ENCODE measurements at places on chromosomes 2 and 18.

- DNase-seq = peak; percentile 80
Observed at GRCh38 chr2:196183528-196184231, 12.3 kb upstream of the STK17B start.

DNA sequence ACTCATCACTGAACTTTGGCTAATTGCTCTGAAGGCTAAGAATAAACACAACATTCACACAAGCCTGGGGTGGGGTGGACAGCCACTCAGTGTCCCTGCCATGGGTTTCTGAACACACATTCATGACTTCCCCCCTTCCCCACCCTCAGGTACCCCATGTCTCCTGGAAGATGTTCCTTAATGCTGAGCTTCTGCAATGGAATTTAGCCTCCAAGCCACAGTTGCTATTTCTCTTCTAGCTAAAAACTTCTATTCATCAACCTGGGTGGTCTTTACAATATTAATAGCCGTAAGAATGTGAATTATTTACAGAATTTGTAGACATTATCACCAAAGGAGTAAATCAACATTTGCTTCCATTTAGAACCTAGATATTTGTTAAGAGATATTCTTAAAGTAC lies 175.1 kb downstream of the ACKR3 start:
- no peak for DNase-seq

- DNase-seq = no peak
Observed at GRCh38 chr2:178404368-178404767, 46.6 kb downstream of the PRKRA start.

DNA sequence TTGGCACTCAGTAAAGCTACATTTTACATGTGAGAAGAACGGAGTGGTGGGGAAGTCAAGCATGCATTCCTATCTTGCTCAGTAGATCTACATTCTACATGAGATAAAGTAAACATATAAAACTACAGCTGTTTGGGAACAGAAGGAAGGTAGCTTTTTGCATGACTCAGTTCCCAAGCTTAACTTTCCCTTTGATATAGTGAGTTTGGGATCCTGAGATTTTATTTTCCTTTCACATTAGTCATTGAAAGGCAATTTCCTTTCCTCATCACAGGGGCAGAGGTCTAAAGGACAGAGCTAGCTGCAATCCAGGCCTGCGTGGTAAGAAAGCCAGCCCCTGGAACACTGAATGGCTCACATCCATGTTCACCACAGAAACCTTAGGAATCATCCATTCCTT lies 257.2 kb downstream of the SRBD1 start:
- no peak for DNase-seq

DNA sequence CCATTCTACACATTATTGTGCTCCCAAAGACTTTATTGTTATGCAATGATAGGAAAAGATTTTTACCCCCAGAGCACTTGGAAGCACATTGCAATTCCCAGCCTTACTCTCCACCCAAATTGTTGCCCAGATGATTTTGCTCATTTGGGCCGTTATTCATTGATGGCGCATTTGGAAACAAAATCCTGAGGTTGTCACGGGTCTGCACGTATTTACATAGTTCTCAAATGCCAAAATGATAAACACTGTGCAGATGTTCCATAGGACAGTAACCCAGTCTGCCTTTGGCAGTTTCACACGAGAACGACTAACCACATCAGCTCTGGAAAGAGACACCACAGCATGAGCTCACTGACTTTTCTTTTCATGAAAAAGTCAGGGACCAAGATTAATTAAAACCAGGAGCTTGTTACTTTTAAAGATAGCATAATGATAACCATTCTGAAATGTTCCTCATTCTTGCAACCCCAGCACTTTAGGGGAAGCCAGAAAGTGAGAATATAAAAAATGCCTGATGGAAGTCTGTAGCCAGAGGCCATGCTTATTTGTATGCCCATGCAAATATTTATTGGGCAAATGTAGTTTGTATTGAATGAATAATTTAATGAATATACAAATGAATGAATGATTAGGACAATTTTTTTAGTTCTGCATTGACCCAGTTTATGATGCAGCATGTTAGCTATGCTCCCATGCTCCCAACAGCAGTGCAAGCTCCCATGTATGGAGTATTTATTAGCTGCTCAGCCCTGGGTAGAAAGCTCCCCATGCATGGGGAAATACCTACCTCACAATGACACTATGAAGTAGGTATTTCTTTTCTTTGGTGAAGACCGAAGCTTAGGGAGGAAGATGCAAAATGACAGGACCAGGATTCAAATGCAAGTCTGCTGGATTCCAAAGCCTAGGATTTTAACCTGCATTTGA lies 84.6 kb downstream of the MAIP1 start:
- no peak for DNase-seq

GRCh38 chr2:119427756-119428155 lies 3.9 kb upstream of the TMEM37 start:
- no peak for DNase-seq

GRCh38 chr2:180319586-180320405 lies 312.7 kb upstream of the CWC22 start:
- DNase-seq = no peak

GRCh38 chr2:24874035-24874434 lies 46.0 kb downstream of the ADCY3 start:
- DNase-seq = no peak

- DNase-seq = no peak
Observed at GRCh38 chr2:618005-618404, 59.2 kb downstream of the TMEM18 start.

- DNase-seq = peak; percentile 85
Observed at GRCh38 chr2:162318328-162319180, at the start of gene IFIH1. TSS of gene IFIH1 (minus strand) at chr2:162318684. CDS start at chr2:162318307, 377 bp downstream.

DNA sequence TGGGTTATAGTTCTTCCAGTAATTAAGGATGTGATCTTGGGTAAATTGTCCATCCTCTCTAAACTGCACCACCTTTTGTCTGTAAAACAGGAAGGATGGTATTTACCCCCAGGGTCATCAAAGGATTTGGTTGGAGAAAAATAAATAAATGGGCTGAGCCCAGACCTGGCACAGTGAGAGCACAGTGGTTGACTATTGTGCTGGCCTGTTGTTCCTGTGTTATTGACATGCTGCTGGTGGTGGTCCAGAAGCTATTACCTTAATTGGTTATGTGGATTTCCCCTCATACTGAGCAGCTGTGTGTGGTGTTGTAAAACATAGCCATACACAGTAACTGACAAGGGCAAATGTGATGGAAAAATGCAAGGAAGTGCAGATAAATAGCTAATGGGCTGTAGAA lies 746 bp upstream of the IL37 start:
- DNase-seq = no peak

GRCh38 chr2:241961454-241961853 lies 91.9 kb downstream of the RTP5 start:
- DNase-seq = no peak

DNA sequence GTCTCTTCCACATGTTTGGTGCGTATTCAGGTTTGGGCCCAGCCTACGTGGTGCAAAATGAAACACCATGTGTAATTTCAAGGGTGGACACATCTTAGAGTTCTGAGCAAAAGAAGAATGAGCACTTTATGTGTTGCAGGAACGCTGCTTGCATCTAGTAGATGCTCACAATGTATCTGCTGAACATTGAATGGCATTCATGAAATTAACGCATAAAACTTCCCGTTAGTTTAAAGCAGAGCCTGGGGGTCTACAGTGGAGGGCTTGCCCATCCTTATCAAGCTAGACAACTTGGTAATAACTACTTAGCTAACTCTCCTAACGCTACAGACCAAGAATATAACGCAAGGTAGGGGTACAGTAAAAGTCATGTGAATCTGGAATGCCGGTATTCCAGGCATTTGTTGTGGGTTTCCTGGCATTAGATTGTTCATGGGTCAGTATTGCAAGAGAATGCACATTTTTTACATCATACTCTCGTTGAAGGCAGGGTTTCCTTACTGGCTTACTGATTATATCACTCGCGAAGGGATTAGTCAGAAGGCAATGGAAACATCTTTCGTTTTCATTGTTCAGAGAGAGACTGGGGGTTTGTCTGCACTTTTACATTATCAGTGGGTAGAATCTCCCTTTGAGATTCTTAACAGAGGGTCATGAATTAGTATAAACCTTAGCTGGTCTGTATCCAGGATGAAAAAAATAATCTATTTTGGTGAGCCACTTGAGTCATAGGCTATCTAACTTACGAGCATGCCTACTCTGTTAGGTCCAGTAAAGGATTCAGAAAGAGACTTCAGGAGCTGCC lies 229.5 kb upstream of the EPAS1 start:
- DNase-seq = no peak

GRCh38 chr2:148812306-148812705 lies 62.7 kb upstream of the KIF5C start:
- no peak for DNase-seq

GRCh38 chr2:186617148-186617547 lies 27.3 kb downstream of the ITGAV start:
- no peak for DNase-seq

- DNase-seq = peak; percentile 74
Observed at GRCh38 chr2:110211938-110212858, at the start of gene MTLN. TSS of gene MTLN (minus strand) at chr2:110212547. CDS start at chr2:110212525, 22 bp downstream.

DNA sequence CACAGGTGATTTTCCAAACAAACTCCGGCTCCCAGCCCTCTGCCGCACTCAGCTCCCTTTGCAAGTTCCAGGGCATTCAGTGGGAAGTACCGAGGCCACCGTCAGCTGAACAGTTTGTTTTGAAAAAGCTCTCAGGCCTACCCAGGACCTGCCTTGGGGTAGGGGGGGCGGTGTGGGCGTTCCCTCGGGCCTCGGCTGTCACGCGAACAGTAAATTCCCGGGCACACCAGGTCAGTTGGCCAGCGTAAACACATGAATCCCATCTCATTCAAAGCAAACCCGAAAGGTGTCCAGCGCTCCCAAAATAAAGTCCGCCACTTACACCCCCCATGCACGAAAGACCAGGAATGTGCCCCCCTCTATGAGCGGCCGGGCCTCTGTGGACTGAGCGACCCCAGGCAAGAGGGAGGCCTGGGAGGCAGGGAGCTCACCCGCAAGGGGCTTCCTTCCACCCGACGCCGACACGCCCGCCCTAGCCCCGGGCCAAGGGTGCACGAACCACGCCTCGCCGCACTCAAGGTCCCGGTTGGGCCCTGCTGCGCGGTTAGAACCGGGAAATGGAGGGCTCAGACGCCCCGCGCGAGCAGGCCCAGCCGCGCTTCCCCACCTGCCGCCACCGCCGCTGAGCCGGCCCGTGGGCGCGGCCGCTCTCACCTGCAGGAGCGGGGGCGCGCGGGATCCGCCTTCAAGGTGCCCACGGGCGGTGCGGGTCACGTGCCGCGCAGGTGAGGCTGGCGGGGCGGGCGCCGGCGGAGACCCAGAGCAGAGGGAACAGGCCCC lies at the start of gene WDSUB1:
Gene WDSUB1 (minus strand): TSS at position 775 of the 780 bp plus-strand sequence. CDS start 3,634 bp downstream, outside the sequence.
- DNase-seq = no peak

- no peak for DNase-seq
Observed at GRCh38 chr2:11771971-11772615, 25.7 kb downstream of the LPIN1 start.

GRCh38 chr18:13369756-13370510 lies 151.4 kb downstream of the LDLRAD4 start:
- no peak for DNase-seq

- DNase-seq = no peak
Observed at GRCh38 chr18:49250816-49251388, 209.5 kb downstream of the DYM start.

DNA sequence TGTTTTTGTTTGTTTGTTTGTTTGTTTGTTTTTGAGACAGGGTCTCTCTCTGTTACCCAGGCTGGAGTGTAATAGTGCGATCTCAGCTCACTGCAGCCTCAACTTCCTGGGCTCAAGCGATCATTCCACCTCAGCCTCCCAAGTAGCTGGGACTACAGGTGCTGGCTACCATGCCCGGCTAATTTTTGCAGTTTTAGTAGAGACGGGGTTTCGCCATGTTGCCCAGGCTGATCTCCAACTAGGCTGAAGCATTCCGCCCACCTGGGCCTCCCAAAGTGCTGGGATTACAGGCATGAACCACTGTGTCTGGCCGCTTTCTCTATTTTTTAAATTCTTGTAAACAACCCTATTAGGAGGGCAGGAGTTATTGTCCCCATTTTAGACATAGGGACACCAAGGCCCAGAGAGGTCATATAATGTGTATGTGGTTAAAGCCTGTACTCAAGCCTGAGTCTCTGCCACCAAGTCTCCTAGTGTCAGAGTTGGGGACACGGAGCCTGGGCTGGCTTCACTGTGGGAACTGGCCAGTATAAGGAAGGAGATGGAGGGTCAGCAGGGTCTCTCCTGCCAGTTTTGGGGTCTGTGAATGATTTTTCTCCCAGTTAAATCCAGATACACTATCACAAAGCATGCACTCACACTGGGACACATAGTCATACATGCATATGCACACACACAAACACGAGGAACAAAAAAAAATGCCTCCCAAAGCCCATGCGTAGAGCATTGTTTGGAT lies 27.5 kb upstream of the MCFD2 start:
- no peak for DNase-seq
